ENCODE measurements at places on chromosomes 12 and 14.

DNA sequence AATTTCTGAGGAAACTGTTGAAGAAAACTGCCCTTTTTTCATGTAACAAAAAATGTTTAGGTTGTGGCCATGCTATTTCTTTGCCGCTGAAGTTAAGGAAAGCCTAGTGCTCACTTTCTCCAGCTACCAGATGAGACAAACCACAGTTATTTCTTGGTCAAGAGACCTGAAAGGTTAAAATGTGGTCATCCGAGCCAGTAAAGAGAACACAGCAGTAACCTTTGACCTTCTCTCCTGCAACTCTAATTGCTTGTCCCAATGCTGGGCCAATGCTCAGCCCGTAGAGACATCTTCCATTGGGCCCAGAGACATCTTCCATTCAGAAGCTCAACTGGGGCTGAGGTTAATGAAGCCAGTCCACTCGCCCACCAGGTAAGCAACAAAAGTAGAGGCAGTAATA lies 109.8 kb upstream of the CPSF6 start:
- no peak for DNase-seq

DNA sequence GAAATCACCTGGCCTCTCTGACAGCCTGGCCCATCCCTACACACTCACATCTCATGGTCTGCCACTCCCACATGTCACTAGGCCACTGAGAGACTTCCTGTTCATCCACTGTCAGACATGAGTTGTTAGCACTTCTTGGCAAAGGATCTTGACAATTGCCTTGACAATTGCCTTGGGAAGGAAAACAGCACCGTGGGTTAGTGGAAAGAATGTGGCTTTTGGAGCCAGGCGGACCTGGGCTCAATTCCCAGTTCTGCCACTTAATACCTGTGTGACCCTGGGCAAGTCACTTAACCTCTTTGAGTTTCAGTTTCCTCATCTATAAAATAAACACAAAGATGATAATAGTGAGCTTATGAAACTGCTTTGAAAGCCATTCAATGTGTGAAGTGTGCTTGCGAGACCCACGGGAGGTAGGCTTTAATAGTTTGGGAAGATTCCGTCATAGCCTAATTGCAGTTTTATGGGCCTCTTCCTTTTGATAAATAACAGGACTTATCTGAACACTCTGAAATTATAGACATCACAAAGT lies 250.4 kb downstream of the C12orf75 start:
- DNase-seq = no peak

- no peak for DNase-seq
Observed at GRCh38 chr12:460261-461230, 807 bp downstream of the B4GALNT3 start.

- no peak for DNase-seq
Observed at GRCh38 chr14:70188659-70189455, at the start of gene SLC8A3. SLC8A3 (minus strand) TSS chr14:70188951; CDS start chr14:70168422, 20,529 bp downstream.

DNA sequence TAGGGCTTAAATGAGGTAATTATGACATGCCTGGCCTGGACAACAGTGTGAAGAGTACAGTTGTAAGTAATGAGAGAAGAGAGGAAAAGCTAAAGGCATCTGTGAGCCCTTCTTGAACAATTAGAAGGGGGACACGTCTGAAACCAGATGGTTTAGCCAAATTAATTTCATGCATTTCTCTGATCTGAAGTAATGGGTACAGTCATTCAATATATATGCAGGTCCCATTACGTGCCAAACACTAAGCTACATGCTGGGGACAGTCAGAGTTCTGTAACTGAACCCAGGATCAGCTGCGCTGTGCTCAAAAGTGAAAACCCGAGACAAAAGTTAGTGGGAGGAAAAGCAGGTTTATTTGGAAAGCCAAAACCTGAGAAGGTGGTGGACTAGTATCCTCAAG lies 207.2 kb upstream of the TMTC1 start:
- DNase-seq = no peak

DNA sequence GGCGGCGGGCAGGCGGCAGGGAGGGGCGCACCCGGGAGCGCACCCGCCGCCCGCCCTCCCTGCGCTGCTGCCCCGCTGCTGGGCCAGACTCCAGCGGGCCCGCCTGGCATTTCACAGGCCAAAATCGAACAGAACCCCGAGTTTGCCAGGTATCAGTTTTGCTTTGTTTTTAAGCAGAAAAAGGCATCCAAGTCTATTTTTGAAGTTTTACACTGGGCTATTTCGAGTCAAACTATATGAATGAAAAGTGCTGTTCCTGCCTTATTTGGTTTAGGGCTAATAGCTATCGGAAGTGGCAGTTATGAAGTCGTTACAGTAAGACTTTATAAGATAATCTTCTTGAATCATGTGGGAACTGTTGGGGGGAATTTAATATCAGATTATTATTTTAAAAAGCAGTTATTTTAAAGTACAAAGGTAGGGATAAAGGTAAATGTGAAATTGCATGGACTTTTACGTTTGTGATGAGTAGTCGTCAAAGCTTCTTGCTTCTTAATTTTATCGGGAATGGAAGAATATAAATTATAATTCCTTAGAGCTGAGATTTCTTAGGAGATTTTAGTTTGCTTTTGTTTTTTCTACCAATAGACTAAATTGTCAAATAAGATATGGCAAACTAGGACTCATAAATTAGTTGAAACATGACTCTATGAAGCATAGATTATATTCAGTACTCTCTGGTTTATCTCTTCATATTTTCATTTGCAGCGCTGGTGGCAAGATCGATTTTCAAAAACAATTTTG lies 1.1 kb downstream of the MSRB3 start:
- DNase-seq = no peak

DNA sequence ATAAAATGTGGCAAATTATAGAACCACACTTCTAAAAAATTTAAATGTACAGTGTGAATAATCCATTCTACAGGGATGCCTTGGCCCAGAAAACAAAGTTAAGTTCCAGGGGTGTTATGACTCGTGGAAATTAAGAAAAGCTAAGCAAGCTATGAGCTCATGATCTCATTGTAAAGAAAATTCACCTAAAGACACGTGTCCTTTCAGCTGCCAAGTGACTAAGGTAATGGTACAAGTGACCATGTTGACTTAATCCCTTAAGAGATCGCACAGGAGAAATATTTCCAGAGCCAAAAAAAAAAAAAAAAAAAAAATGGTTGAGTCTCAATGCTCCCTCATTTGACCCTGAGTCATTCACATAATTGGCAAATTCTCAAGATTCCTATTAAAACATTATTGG lies 51.4 kb upstream of the ANO2 start:
- DNase-seq = no peak

- DNase-seq = no peak
Observed at GRCh38 chr12:62694632-62695031, 228.0 kb downstream of the MON2 start.

GRCh38 chr12:10227648-10228047 lies 15.0 kb downstream of the GABARAPL1 start:
- DNase-seq = no peak

GRCh38 chr12:42963988-42964387 lies 374.4 kb upstream of the PRICKLE1 start:
- no peak for DNase-seq

DNA sequence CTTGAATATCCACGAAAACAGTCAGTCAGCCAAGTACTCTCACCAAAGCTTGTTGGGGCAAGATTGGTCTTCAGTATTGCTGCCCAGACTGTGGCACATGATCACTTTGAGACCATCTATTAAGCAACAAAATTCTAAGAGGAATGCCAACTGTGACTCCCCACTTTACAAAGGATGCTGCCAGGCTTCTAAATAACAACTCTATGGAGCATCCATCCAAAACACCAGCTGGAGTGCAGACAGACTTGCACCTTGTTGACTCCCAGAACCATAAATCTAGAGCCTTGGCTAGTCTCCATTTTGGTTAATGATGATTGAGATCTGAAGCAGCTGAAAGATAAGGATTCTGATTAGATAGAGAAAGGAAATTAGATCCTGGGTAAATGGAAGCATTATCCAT lies 132.8 kb downstream of the DIO2 start:
- no peak for DNase-seq

DNA sequence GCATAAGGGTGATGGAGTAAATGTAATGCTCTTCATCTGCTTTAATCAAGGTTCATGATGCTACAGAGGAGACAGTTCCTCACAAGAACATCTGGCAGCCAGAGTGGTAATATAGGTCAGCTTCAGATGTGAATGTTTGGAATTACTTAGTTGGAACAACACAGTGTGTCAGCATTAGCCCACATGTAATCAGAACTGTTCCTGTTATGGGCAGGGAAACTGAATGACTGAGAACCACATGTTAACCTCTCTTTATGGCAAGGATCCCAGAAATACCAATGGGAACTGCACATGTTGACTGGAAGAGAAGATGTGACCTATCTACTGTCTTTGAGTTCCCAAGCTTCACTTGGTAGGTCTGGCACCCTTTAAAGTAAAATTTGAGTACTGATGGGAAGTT lies 390.1 kb upstream of the PDE3A start:
- DNase-seq = no peak

- DNase-seq = no peak
Observed at GRCh38 chr14:60773558-60773957, 39.0 kb downstream of the MNAT1 start.

DNA sequence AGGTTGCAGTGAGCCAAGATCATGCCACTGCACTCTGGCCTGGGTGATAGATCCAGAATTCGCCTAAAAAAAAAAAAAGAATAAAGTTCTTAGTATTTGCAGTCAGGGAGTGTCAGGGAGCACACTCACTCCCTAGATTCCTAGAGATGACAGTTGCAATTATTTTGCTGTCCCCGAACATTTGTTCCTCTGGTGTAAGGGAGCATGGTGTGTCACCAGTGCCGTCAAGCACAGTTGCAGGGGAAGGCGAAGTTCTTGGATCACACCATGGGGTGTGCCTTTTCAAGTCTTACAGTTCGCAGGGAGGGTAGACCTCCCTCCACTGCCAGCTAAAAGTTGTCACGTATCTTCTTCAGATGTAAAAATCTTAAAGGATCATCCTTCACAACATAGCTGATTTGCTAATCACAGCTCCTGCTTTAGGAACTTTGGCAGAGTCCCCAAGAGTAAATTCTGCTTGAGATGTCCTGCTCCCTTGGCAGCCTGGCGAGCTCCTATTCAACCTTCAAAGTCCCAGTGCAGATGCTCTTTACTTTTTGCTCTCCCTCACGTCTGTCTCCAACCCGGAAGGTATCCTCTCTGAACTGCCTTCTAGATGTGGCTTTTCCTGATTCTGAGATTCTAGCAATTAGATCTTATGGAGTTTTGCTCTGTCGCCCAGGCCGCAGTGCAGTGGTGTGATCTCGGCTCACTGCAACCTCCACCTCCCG lies 11.3 kb downstream of the ACACB start:
- DNase-seq = no peak
